ENCODE measurements at places on chromosomes 12 and 14.

DNA sequence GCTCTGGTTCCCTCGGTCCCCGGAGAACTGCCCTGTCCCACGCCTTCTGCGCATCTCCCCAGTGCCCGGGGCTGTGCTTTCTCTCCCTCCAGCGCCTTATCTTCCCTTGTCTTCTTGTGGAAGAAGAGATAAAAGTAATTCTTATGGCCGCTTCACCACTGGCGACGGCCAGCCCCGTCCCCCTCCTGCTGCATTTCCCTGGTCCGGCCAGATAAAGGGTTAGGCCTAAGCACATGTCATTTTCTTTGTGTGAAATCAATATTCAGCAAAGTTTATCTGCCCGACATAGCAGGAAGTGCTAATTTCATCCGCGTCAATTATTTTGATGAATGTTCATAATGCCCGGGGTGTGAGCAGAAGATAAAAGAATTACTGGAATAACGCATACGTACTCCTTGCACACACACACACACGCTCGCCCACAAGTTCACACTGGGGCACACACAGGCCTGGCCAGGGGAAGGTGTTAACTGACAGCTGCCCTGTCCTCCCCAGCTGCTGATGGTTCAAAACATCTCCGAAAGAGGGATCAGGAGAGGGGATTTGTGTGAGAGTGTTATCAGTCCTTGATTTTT lies 177.7 kb upstream of the LHX5 start:
- DNase-seq: no peak

- no peak for DNase-seq
These were observed 20.7 kb downstream of the YARS2 start for GRCh38 chr12:32734952-32735351.

DNA sequence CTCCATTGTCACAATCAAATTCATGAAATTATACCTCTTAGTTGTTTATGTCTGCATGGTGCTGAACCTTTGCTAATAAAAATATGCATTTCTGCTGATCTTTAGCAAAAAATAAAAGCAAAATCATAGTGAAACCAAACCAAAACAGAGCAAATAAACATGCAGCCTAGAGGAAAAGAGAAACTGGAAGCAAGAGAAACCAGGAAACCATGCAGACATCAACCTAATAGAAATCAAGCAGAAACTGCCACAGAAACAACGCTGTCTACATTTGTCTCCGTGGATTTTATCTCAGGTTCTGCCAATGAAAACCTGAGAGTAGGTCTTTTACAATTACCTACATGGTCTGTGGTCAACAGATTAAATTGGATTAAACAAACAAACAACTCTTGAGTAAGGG lies 173.7 kb downstream of the SYT10 start:
- DNase-seq: no peak

DNA sequence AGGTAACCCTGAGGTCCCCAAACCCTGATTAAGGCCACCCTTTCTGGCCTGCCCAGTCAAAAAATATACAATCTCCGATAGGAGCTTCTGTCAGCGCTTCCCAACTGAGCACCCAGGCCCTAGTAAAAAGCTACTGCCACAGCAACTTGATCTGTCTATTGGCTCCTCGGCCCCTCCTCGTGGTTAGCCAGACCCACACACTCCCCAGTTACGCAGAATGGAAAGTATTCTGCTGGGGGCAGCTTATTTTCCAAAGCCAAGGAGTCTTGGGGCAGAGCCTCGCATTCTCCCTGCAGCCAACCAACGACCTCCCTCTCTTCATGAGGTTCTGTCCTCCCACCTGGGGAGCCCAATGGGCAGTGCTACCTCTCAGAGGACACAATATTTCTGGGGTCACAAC lies 32.1 kb downstream of the FMNL3 start:
- DNase-seq: no peak

- DNase-seq: no peak
These were observed 13.6 kb upstream of the ACVR1B start for GRCh38 chr12:51937926-51938325.

- peak; percentile 52 for DNase-seq
These were observed 122.0 kb upstream of the ATXN7L3B start for GRCh38 chr12:74415633-74416032.

DNA sequence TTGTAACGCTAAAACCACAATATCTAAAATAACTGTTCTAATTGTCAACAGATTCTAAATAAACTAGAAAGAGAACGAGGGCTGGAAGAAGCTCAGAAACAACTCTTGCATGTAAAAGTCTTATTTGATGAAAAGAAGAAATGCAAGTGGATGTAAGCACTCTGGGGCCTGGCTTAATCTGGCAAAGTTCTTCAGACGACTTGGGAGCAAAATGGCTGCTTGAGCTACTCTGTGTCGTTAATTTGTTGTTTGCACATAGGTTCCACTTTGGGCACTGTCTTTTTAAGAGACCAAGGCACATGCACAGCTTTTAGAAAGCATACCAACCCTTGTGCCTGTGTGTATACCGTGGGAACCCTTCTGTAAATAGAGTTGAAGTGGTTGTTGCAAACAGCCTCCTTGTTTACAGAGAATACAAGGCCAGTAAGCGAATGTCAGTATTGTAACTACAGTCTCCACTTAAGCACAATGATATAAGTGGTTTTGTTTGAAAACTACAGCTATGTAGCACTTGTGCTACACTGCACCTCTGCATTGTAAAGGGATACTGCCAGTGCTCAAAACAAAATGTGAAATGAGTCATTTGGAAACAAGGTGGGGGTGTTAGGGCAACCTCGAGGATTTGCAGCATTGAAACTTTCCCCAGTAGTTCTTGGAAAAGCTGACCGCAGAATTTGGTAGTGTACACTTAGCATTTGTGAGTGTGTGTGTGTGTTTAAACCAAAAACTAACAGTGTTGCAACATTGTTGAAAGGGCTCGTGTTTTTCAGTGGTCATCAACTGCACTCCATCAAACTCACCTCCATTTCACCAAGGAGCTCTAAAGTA lies 154.3 kb downstream of the CEP83 start:
- DNase-seq: peak; percentile 30

DNA sequence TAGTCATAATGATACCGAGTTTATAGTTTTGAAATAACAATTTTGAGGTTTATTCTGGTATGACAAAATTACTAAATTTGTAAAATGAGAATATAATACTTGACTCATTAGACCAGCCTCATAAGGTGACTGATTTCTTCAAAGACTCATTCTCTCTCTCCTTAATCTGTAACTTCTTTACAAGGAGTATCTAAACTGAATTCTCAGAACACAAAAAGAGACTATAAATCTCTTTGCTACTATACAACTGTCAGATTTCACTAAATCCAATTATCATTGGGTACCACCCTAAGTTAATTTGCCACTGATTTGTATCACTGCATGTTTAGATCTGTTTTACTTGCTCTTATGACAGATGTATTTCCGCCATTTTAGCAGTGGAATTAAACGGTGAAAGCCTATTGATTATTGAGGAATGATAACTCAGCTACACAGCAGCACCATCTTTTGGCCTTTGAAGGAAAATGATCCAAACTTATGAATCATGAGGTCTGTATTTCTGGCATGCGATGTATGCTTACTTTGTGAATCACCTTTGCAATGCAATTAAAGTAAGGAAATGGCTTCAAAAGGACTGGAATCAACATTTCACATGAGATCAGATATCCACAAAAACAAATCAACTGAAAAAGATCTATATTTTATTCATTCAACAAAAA lies 161.2 kb downstream of the RERGL start:
- DNase-seq: peak; percentile 46

- DNase-seq: peak; percentile 14
These were observed at the start of gene SDS for GRCh38 chr12:113403435-113404415. SDS (minus strand) TSS chr12:113403887; CDS start chr12:113399708, 4,179 bp downstream.

DNA sequence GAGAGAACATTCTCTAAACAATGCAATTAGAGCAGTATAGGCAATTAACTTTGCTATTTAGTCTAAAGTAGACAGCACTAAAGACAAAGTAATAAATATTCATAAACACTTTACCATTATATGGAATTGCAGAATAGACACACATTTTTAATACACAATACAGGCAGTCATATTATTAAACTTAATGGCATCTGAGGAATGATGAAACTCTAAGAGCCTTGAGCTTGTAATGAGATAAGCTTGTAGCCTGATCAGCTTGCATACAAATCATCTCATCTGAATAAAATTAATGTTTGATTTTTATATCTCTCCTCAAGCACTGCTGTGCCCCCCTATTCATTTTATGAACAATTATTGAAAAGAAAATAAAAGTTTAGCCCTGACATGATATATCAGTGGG lies 107.6 kb downstream of the MGAT4C start:
- no peak for DNase-seq

DNA sequence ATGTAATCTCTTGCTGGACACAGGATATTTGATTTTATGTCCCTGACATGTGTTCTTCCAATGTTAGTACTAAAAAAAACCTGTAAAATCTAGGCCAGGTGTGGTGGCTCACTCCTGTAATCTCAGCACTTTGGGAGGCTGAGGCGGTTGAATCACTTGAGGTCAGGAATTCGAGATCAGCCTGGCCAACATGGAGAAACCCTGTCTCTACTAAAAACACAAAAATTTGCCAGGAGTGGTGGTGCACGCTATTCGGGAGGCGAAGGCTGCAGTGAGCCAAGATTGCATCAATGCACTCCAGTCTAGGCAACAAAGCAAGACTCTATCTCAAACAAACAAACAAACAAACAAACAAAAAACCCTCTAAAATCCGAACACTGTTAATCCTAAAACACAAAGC lies 68.0 kb downstream of the FERMT2 start:
- no peak for DNase-seq

- peak; percentile 79 for DNase-seq
These were observed 319.4 kb downstream of the KCNC2 start for GRCh38 chr12:74890237-74890599.

DNA sequence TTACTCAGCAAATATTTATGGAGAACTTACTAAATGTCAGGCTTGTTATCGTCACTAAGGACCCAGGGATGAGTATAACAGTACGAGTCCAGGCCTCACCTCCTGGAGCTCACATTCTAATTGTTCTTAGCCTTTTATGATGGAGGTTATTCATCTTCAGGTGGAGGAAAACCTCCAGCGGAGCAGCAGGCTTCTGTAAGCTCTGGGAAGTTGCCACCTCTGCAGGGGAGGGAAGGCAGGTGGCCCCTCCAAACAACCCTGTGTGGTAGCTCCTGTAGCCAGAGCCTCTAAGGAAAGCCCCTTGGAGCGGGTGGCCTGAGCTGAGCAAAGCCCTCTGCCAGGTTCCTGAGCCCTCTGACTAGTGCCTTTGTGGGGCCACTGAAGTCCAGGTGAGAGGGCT lies 104.1 kb downstream of the SMOC1 start:
- no peak for DNase-seq

DNA sequence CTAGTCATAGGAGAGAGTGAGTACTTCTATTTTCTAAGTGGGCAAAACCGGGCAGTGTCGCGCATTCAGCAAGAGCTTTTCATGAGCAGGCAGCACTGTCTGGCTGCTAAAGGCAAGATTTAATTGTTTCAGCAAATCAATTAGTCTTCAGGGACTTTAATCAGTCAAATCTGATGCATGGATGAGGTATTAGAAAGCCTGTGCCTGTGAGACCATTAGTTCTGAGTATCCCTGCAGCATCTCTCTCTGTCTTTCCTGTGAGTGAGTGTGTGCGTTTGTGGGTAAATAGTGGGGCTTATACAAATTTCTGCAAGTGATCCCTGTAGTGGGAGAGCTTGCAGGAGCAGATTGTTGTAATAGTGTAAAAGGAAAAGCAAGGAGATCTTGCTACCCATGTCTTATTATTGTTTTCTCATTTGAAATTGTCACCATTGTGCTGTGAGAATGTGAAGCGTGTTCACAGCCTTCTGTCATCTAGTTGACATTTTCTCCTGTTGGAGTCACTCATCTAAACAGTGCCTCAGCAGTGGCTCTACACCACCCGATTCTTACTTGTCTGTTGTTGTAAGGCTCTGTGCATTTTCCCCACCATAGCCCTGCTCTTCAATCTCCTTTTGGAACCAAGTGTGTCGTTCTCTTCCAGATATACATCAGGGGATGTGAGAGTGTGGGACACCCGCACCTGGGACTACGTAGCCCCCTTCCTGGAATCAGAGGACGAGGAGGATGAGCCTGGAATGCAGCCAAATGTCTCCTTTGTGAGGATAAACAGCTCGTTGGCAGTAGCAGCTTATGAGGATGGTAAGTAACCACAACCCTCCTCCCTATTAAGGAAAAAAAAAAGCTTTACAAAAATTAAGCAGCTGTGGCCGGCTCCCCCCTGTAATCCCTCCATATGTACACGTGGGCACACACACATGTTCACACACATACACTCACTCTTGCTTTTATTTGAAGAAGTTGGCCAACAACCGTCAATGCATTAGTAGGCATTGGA lies 53.6 kb downstream of the FBXW8 start:
- no peak for DNase-seq

GRCh38 chr14:81805785-81806184 lies 272.1 kb upstream of the SEL1L start:
- no peak for DNase-seq

DNA sequence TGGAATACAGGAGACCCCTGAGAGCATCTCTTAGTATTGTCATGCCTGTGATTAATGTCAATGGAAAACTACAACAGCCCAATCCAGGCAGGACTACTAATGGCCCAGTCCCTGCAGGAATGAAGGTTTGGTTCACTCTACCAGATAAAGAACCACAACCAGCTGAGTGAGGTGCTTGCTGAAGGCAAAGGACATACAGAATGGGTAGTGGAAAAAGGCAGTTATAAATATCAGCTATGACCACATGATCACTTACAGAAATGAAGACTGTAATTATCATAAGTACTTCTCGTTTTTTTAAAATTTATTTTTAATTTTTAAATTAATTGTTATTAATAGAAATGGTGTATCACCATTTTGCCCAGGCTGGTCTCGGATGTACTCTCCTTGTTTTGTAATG lies 17.2 kb upstream of the LPCAT3 start:
- no peak for DNase-seq

- DNase-seq: no peak
These were observed 31.6 kb upstream of the SERPINA6 start for GRCh38 chr14:94354638-94355185.

DNA sequence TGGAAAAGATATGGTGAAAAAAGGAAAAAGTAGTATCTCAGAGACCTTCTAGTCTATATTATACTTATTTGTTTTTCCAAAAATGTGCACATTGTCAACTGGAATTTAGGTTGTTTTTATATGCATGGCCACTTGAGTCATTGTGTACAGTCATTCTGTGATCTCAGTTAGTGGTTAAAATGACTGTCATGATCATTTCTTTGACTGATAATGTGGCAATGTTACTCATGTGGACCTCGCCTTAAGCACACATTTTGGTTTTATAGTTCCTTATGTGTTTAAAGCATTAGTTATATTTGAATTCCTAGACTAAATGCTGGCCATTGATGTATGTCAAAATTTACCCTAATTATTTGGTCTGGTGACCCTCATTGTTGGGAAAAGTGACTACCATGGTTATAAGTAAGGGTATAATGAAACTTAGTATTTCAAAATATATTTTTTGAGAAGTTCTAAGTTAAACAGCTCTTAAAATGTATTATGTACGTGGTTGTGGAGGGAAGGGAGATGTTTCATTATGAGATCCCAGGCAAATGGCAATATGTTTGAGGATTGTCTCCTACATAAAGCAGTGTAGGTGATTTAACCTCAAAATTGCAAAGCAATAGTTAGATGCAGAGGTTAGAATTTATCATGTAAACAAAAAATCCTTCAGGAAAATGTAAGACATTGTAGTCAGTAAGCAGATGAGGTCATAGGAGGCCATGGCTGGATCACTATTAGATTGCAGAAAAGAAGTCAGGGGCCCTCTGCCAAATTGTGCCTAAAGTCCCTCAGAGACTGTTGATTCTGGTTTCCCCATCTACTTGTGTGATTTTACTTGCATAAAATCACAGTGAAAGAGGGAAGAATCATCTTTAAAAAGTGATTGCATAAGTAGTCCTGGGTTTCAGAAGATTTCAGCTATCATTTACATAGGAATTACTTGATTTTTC lies 17.5 kb downstream of the PNMA1 start:
- peak; percentile 59 for DNase-seq
